Upper lobe of left lung (tissue), 6 donors: ENCODE measurements at places on chromosomes 7 and 10.

DNA sequence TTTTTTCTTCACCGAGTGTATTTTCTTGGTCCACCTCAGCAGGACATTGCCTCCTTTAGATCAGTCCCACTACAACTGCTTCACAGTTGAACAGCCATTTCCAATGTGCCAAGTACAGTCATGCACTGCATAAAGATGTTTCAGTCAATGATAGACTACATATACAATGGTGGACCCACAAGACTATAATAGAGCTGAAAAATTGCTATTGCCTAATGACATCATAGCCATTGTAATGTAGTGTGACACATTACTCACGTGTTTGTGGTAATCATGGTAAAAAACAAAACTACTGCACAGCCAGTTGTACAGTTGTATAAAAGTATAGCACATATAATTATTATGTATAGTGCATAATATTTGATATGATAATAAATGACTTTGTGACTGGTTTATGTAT, 113.8 kb upstream of the HPS1 start:
- no peak for DNase-seq

GRCh38 chr7:101170617-101171441, 5.5 kb upstream of the VGF start:
- DNase-seq, result no peak

GRCh38 chr10:75678527-75678926, 247.1 kb downstream of the LRMDA start:
- no peak for DNase-seq

- DNase-seq, result no peak
Observed at GRCh38 chr7:47704936-47705335, 123.0 kb upstream of the TNS3 start.
